Endothelial cell (in vitro differentiated cells): ENCODE measurements at places on chromosomes 1 and 21. TPM values are rescaled to one million over a fixed set of nuclear protein-coding genes. Genes with fewer than 3 reads are reported as not detected.

FAM151A gene
- total RNA-seq: not detected

MFAP2 gene
- 154 TPM for total RNA-seq

MRPL55 gene
- total RNA-seq: 47.5 TPM

ADAMTS1 gene
- 67.5 TPM for total RNA-seq

SLC22A15 gene
- 21.9 TPM for total RNA-seq

CGN gene
- total RNA-seq: 50.7 TPM

SLC26A9 gene
- total RNA-seq: not detected

GRCh38 chr1:84907095-84907827 lies 14.3 kb upstream of the LPAR3 start:
- H3K36me3 ChIP-seq: no peaks in the 10 kb centered on the region
- H3K4me1 ChIP-seq: no peaks in the 10 kb centered on the region
- no peak overlapping the region for H3K4me3 ChIP-seq
- DNase-seq: no peak

- H3K4me1 ChIP-seq: no peaks in the 10 kb centered on the region
- H3K4me3 ChIP-seq: no peak overlapping the region
- no peak for DNase-seq
- no peak overlapping the region for H3K27ac ChIP-seq
- H3K27me3 ChIP-seq: no peaks in the 10 kb centered on the region
- H3K36me3 ChIP-seq: no peaks in the 10 kb centered on the region
Observed at GRCh38 chr1:172997941-172998361, 52.8 kb downstream of the TNFSF18 start.

GRCh38 chr1:51101976-51102375 lies at the start of gene C1orf185:
C1orf185 (plus strand) TSS chr1:51102228; CDS start chr1:51102234, 6 bp downstream.
- H3K27me3 ChIP-seq: no peaks in the 10 kb centered on the region
- H3K27ac ChIP-seq: no peak within 1 kb of the TSS
- no peaks in the 10 kb centered on the region for H3K36me3 ChIP-seq
- no peak within 1 kb of the TSS for H3K4me3 ChIP-seq

- peak; percentile 78 for DNase-seq
- peaks cover 8% of the 10 kb centered on the region for H3K27me3 ChIP-seq
- H3K4me3 ChIP-seq: no peak overlapping the region
Observed at GRCh38 chr1:110106013-110106941, 6.0 kb upstream of the UBL4B start.

GRCh38 chr21:10463156-10463555 lies 58.2 kb upstream of the TPTE start:
- H3K4me3 ChIP-seq: no peak overlapping the region
- no peak for DNase-seq
- no peak overlapping the region for H3K27ac ChIP-seq
- H3K27me3 ChIP-seq: no peaks in the 10 kb centered on the region

DNA sequence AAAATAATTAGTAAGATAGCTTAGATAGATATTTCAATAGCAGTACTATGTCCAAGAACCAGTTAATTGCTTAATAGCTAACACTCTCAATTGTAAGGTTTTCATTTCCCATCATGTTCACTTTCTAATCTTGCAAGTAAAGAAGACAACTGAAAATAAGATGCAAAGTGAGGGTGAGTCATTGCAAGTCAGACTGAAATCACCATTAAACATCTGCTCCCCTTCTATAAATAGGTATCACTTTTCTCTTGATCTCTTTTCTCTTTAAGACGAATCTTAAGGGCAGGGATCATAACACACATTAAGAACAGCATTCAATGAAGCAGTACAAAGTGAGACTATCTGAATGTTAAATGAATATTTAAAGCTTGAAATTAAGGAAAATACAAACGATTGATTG lies 40.4 kb downstream of the UBR4 start:
- peaks cover 74% of the 10 kb centered on the region for H3K36me3 ChIP-seq
- no peak overlapping the region for H3K27ac ChIP-seq
- H3K4me1 ChIP-seq: peaks cover 14% of the 10 kb centered on the region
- H3K27me3 ChIP-seq: no peaks in the 10 kb centered on the region
- no peak overlapping the region for H3K4me3 ChIP-seq

GRCh38 chr1:7108251-7108650 lies 323.0 kb downstream of the CAMTA1 start:
- H3K4me1 ChIP-seq: no peaks in the 10 kb centered on the region
- no peak overlapping the region for H3K27ac ChIP-seq
- H3K4me3 ChIP-seq: no peak overlapping the region
- H3K27me3 ChIP-seq: peaks cover 6% of the 10 kb centered on the region
- no peak for DNase-seq

DNA sequence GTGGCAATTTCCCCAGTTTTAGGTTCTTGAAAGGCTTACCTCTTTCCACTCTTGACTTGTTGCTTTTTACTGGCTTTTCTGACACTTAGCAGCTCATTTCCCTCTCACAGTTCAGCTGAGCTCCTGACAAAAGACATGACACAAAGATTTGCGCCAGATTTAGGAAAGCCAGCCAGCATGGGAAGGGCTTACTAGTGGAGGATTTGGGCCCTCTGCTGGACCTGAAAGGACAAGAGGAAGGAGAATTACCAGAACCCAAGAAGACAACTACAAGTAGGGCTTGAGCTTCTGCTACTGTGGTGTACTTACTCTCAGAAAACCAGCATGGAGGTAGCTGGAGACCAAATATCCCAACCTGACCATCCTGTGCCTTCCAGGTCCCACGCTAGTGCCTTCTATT lies 784.5 kb downstream of the BRINP3 start:
- peaks cover 1% of the 10 kb centered on the region for H3K27me3 ChIP-seq
- H3K27ac ChIP-seq: no peak overlapping the region
- no peaks in the 10 kb centered on the region for H3K4me1 ChIP-seq
- no peak for DNase-seq
- no peak overlapping the region for H3K4me3 ChIP-seq
- no peaks in the 10 kb centered on the region for H3K36me3 ChIP-seq
